AG09309 (cell line): ENCODE measurements at places on chromosomes 2 and 18.
A peak's percentile ranks its signal among the peaks of the same experiment; 100 is the strongest.

GRCh38 chr2:217467331-217467730 lies 535.5 kb downstream of the TNS1 start:
- DNase-seq = no peak

DNA sequence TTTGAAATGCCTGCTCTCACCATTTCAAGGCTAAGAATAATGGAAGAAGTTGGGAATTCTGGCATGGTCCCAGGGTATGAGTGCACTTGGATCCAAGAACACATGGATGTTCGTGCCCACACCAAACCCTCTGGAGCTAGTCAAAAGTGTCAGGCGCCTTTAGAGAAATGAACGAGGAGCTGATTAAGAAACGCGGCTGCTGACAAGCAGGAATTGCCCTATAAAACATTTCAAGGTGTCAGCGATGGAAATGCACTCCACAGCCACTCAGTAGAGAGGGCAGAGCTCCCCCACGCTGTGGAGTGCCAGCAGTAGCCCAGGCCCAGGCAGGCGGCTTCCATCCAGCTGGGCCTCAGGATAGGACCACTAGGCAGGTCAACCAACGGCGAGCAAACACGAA lies 213.7 kb downstream of the TTC32 start:
- no peak for DNase-seq

- no peak for DNase-seq
Observed at GRCh38 chr2:72973566-72974435, 56.5 kb downstream of the EMX1 start.

DNA sequence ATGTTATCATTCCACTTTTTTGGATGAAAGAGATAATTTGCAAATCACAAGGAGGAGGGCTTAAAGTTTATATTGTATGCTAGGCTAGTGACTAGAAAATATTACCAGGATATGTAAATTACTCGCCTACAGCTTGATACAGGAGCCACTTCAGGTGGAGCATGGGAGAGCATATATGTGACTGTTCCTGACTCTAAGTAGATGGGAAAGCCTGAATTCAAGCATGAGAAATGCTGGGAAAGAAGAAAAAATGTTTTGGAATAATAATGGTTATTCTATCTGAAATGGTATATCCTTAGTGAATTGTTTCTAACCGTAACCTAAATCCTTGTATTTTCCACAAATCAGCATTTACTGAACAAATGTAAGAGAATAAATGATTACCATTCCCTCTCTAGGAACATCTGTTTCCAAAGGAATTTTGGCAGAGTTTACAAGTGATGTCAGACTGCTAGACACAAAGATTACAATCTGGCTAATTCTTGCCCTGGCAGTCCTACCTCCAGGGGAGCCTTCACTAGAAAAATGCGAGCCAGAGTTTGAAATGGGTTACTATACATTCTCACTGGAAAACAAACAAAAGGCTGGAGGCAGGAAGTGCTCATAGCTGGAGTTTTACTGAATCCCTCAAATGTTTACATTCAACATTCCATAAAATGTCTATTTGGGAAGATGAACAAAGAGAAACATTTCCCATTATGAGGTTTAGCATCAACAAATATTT lies 129.4 kb upstream of the MAPRE2 start:
- peak; percentile 34 for DNase-seq

DNA sequence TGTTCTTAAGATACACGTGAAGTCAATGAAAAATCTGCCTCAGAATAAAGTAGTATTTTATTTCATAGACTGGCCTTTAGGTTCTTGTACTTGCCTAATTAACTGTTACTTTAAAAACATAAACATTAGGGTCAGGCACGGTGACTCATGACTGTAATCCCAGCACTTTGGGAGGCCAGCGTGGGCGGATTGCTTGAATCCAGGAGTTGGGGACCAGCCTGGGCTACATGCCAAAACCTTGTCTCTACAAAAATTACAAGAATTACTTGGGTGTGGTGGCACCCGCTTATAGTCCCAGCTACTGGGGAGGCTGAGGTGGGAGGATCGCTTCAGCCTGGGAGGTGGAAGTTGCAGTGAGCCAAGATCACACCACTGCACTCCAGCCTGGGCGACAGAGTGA lies 16.0 kb upstream of the SNORC start:
- DNase-seq = peak; percentile 57

DNA sequence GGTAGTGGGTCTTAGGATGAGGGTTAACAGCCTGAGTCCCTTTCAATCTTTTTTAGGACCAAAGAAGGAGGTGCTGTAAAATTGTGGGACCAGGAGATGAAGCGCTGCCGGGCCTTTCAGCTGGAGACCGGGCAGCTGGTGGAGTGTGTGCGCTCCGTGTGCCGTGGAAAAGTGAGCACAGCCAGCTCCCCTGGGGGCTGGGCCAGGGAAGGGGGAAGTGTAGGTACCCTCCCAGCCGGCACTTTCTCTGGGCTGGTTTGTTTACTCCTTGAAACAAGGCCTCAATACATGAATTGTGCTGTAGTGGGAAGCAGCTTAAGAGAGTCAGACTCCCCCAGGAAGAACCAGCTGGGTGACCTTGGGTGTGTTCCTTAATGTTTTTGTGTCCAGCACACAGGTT lies 90.1 kb downstream of the RTN4 start:
- DNase-seq = no peak

DNA sequence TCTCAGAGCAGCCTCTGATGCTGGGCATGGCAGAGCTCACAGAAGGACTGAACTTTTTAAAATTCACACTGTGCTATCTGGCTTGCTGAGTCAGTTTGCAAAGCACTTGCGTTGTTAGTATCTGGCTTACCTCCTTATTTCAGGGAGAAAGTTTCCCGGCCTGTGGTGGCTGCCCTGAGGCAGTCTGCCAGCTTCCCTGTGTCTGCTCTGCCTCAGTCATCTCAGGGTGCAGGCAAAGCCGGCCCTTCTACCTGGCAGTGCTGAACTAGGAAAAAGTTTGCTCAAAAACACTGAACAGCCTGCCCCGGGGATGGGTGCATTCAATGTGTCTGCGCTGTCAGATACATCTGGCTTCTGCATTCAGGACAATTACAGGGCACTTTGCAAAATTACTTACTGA lies 90.2 kb upstream of the UXS1 start:
- no peak for DNase-seq

GRCh38 chr2:66430505-66431273 lies 4.2 kb upstream of the MEIS1 start:
- no peak for DNase-seq
